ENCODE measurements at places on chromosomes 7 and 10.

DNA sequence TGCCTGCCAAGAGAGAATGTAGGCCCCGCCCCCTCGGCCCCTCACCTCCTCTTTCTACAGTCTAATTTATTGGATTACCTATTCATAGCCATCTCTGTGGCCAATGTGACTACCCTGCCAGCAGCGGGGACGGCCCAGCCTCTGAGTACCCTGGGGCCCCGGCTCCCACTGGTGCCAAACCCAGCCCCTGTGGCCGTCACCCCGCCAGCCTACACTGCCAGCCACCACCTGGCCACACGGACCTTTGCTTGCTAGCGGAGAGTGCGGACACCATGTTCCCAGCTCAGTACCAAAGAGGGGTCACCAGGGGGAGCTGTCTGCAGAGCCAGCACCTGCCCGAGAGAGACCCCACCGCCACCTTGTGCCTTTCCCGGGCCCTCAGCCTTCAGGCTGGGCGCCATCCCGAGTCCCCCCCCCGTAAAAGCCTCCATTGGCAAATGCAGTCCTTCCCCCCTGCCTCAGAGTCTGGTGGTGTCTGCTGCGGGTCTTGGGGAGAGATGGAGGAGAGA, 511.1 kb downstream of the ZNF37A start:
- DNase-seq = no peak

GRCh38 chr10:73247509-73248258, 629 bp upstream of the DNAJC9 start:
- DNase-seq = peak; percentile 42

- DNase-seq = no peak
Measured at GRCh38 chr7:84820481-84820880, 366.4 kb downstream of the SEMA3D start.

- no peak for DNase-seq
Measured at GRCh38 chr7:36777062-36777461, 52.8 kb upstream of the AOAH start.

DNA sequence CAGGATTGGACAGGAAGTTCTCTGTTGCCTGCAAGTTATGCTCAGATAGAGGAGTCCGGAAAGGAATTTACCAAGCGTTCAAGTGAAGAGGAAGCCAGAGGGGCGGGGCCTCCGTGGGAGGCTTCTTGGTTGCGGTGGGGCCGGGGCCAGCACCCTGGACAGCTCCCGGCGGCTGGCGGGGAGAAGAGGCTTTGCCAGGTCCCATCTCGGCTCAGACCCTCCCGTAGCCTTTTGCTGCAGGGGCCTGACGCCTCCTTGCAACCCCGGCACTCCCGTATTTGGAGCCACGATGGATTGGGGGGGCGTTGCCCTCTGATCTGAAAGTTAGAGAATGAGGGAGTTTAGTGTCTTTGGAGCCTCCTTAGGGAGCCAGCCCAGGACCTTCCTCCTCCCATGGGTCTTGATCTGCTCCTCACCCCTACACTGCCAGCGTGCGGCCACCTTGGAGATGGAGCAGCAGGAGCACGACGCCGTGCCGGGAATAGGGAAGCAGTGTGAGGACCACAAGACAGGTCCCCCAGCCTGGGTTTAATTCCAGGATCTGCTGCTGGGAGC, 3.1 kb upstream of the SLC18A3 start:
- peak; percentile 88 for DNase-seq

DNA sequence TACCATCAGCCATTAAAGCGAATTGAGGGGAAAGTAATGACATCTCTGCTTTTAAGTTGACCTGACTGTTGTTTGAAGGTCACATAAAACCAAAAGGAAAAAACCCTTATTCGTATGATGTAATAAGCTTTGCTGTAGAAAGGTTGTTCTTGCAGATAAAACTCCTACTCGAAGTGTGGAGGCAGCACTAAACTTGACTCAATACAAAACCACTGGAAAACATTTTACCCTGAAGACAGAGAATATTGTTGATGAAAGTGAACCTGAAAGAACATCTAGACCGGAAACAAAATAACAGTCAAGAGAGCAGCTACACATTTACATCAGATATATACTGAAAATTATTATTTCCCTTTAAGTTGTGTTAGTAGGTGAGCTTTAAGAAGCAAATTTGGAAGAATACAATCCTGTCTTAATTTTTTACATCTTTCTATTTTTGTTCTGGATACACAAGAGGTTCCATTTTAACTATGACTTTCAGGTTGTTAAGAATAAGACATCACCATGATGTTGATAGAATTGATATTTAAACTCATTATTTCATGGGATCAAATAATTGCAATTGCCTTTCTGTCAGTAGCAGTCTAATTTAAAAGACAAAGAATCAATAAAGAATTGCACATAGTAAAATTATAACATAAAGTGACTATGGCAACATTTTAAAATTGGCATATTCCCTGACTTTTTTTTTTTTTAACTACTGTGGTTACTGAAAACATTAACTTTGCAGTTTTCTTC, 6.4 kb downstream of the ETV1 start:
- no peak for DNase-seq

DNA sequence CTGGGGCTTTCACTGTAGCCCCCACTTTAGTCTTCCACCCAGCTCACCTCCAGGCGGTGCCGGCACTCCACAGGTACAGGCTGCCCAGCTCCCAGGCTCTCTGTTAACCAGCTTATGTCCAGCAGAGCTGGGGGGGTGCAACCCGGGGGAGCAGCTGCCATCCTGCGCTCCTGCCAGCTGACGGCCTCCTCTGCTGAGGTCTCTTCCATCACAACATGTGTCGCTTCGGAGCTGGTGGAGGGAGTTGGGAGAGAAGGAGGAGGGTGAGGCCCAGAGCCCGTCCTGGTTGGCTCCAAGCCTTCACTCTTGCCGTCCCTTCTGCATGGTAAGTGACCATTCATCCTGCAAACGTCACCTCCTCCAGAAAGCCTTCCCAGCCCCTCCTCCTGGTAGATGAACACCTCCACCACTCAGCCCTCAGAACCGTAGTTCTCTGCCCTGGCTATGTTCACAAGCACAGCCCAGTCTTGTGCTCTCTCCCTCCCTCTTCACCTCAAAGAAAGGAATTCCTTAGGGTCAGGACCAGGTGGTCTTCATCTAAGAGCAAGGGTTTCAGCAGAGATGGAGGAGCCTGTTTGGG, 1.6 kb downstream of the POLM start:
- no peak for DNase-seq

DNA sequence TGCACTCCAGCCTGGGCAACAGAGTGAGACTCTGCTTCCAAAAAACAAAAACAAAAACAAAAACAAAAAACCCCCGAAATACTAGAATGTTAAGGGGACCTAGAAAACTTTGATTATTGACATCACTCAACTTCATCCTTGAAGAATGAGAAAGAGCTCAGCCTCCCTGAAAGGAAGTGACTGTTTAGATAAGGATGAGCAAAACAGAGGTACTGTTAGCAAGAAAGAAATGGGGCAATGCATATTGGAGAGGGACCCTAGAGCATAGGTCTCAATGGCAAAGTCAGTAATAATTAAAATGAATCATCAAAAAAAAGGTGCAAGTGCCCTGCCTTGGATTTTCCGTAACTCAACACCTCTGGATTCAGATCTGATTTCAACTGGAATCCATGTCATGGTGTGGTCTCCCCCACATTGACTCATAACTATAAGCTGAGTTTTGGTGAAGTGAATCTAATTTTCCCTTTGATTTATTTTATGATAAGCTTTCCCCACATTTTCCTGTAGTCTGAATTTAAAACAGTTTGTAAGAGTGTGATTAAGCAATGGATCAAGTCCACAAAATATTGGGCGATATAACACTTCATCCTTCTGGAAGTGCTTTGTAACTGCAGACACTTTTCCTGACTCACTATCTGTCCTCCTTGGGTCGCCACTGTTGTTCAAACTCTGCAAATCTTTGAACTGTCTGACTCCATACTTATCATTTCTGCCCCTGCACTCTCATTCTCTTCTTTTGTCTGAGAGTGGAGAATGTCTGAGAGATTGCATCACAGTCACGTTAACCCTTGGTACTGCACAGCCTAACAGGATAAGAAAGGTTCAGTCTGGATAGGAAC, 224.8 kb upstream of the LYZL1 start:
- no peak for DNase-seq

GRCh38 chr10:126904516-126904817, 761 bp upstream of the DOCK1 start:
- DNase-seq = no peak

- no peak for DNase-seq
Measured at GRCh38 chr7:36165802-36166201, 12.7 kb downstream of the EEPD1 start.

GRCh38 chr10:133162910-133163856, 3.2 kb downstream of the KNDC1 start:
- no peak for DNase-seq

GRCh38 chr10:76036111-76036940, 604.9 kb downstream of the LRMDA start:
- peak; percentile 66 for DNase-seq

- no peak for DNase-seq
Measured at GRCh38 chr10:122363722-122364463, 10.6 kb upstream of the PLEKHA1 start.

- DNase-seq = no peak
Measured at GRCh38 chr10:8594176-8594575, 539.7 kb downstream of the GATA3 start.

DNA sequence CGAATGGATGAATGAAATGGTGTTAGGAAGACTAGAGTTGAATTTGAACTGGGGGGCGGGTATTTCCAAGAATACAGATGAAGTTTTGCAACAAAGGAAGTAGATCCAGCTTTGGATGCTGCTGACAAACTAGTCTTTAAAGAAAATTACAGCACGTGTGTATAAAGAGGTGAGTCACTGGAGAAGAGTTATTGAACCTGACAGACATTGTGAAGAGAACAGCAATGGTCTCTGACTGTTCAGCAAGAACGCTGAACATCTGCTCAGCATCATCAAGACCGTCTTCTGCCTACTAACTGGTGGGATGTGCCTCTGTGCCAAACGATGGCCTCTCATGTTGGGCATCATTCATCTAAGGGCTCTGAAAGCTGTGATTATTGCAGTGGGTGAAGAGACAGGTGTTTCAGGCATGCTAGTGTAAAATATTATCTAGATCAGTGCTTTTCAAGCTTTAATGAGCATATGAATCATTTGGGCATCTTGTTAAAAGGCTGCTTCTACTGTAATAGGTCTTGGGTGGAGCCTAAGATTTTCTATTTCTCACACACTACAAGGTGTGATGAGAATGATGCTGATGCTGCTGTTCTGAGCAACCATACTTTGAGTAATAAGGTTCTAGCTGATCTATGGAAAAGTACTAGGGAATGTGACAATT, 291.3 kb downstream of the PTEN start:
- DNase-seq = no peak

DNA sequence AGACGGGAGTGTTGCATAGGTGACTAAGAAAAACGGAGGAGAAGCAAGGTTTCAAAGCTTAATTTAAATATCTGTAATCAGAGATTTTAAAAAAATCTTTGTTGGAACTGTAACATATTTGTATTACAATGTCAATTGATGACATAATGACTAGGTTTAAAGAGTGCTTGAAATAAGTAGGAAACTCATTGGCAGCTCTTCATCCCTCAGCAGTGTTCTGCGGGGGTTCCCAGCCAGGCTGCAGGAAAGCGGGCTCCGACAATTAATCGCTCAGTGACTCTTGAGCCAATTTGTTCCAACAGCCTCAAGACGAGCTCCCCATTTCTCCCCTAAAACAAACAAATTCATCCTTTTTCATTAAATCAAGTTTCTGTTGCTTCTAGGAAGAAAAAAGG, 22.6 kb downstream of the CPXM2 start:
- no peak for DNase-seq

GRCh38 chr10:105837951-105838350, 1196.9 kb downstream of the SORCS3 start:
- peak; percentile 26 for DNase-seq

- no peak for DNase-seq
Measured at GRCh38 chr10:4082861-4083260, 297.9 kb upstream of the KLF6 start.

- DNase-seq = no peak
Measured at GRCh38 chr10:60974463-60975149, 30.6 kb upstream of the RHOBTB1 start.

- no peak for DNase-seq
Measured at GRCh38 chr7:116170180-116170579, 40.2 kb upstream of the TES start.

GRCh38 chr10:112389271-112389822, 15.4 kb downstream of the ACSL5 start:
- no peak for DNase-seq

DNA sequence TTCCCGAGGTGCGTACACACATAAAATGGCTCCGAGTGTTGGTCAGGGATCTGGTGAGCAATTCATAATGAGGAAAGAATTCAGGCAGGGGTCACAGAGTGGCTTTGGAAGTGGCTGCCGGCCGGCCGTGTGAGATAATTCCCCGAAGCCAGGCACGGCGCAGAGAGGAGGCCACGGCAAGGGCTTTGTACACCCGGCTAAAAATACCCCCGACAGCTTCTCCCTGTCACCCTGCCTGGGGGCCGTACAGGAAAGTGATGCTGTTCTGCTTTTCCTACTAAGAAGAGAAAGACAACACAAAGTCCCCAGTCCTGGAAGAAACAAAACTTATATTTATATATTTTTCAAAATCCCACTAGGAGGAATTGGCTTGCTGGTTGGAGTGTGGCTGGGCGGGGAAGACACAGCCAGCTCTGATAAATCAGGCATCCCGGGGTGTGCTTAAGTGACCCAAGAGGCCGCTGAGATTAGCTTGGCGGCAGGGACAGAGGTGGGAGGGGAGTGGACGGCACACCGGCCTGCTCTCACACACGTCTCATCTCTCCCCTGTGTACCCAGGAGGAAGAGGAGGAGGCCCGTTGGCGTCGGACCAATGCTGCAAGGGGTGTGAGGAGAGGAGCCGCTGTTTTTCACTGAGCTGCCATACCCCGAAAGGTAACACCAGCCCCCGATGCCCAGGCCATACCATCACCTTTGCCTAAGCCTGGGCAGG, 70.5 kb downstream of the ZMIZ1 start:
- DNase-seq = no peak

GRCh38 chr10:575402-576129, 113.9 kb downstream of the DIP2C start:
- DNase-seq = no peak

- DNase-seq = no peak
Measured at GRCh38 chr10:43965033-43965917, 316.6 kb upstream of the ZNF32 start.

GRCh38 chr10:93907059-93907458, 13.3 kb downstream of the SLC35G1 start:
- DNase-seq = no peak
